ENCODE measurements at places on chromosomes 12 and 14. TPM values are rescaled to one million over a fixed set of nuclear protein-coding genes. Genes with fewer than 3 reads are reported as not detected.
A peak's percentile ranks its signal among the peaks of the same experiment; 100 is the strongest.

CCDC59 gene
- total RNA-seq = 14.4 TPM

TSPAN19 gene
- not detected for total RNA-seq

DNA sequence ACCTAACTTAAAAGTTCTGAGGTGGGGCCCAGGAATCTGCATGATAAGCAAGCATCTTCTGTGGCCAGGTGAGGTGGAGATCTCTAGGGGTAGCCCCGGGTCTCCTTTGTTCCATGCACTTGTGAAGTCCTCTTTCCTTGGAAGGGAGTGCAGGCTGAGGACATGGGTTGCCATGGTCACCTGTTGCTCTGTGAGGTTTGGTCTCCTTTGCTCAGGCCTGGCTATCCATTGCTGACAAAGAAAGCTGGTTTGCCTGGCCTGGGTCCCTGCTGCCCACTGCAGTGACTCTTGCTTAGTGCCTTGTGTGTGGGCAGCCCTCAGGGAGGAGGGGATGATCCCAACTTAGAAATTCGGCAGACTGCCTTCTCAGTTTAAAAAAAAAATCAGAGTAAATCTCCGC lies 11.1 kb downstream of the NRXN3 start:
- no peaks in the 10 kb centered on the region for H3K36me3 ChIP-seq
- H3K27ac ChIP-seq = no peak overlapping the region
- DNase-seq = no peak
- no peaks in the 10 kb centered on the region for H3K27me3 ChIP-seq
- no peaks in the 10 kb centered on the region for H3K4me1 ChIP-seq

- H3K4me3 ChIP-seq = no peak overlapping the region
- H3K27ac ChIP-seq = no peak overlapping the region
- no peaks in the 10 kb centered on the region for H3K36me3 ChIP-seq
- no peak for DNase-seq
Measured at GRCh38 chr14:92516966-92517506, 3.5 kb downstream of the RIN3 start.

- no peaks in the 10 kb centered on the region for H3K4me1 ChIP-seq
- DNase-seq = no peak
- peak within 1 kb of the TSS; percentile 79 for H3K27ac ChIP-seq
- peak within 1 kb of the TSS; percentile 76 for H3K4me3 ChIP-seq
Measured at GRCh38 chr14:64465191-64465822, at the start of gene AKAP5. Gene AKAP5 (plus strand): TSS chr14:64465499. CDS start chr14:64468395, 2,896 bp downstream.

DNA sequence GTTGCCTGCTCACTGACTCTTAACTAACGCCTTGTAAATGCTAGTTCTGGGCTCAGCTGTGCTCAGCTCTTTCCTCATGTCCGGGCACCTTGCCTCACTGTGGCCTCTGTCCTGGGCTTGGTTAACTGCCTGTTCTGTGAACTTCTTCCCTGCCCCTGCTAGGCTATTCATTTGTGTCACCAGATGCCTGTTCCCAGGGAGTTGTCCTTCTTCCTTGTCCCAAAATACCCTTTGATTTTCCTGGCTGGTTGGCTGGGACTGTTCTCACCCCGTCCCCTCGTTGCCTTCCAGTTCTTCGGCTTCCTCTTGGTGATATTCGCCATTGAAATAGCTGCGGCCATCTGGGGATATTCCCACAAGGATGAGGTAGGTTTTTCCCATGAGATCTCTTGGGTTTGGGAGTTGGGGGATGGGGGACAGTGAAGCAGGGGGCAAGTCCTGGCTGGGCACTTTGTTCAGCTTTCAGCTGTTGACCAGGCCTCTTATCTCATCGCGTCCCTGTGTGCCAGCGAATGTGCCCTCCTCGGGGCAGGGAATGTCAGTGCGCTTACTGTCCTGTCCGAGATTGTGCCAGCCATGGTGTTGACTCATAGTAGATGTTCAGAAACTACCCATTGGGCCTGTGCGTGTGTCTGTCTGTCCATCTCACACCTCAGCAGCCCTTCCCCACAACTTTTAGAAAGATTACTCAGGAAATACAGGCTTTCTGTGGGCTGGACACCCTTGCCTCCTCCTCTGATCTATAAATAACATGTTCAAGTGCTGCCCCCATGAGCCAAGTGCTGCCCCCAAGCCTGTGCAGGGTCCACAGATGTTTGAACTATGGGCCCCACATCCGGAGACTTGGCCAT lies 33.1 kb downstream of the CD9 start:
- H3K36me3 ChIP-seq = peaks cover 50% of the 10 kb centered on the region
- H3K27ac ChIP-seq = peak overlapping the region; percentile 94
- H3K4me1 ChIP-seq = peaks cover 24% of the 10 kb centered on the region
- no peaks in the 10 kb centered on the region for H3K27me3 ChIP-seq
